Activated naive CD4-positive, alpha-beta T cell treated with anti-CD3 and anti-CD28 coated beads, Interleukin-2, amount 10 ng/mL, durations not matched to agents 7 days and 5 days (primary cell): ENCODE measurements at places on chromosomes 6 and 20.

- DNase-seq: no peak
Observed at GRCh38 chr6:109257494-109257893, 124.8 kb downstream of the CD164 start.

DNA sequence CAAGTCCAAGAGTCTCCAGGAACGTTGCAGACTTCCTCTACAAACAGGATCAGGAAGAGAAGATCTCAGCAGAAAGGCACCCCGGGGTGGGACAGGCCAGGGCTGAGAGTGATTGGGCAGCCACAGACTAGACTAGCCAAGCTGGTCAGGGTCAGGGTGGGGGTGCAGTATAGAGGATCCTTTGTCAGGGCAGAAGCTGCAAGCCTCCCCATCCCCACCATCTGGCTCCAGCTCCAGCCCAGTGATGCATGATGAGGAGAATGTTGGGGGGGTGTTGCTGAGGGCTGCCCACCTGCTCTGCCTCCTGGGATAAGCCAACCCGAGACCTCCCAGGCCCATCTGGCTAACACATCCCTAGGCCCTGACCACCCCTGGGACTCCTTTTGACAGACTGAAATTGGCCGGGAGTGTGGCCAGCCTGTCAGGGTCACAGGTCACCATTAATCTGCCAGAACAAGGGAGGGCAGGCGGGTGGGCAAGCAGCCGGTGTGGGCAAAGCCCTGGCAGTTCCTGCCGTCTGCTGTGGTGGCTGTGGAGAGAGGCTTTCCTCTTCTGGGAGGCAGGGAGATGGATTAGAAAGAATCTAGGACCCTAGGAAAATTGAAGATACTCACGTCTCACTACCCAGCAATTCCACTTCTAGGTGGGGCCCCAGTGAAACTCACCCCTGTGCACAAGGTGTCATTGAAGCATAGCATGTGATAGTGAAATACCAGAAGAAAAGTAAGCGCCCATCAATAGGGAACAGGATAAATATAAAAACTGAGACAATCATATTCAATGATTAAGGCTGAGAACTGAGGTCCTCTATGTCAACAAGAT lies 22.1 kb upstream of the SNTA1 start:
- DNase-seq: no peak

DNA sequence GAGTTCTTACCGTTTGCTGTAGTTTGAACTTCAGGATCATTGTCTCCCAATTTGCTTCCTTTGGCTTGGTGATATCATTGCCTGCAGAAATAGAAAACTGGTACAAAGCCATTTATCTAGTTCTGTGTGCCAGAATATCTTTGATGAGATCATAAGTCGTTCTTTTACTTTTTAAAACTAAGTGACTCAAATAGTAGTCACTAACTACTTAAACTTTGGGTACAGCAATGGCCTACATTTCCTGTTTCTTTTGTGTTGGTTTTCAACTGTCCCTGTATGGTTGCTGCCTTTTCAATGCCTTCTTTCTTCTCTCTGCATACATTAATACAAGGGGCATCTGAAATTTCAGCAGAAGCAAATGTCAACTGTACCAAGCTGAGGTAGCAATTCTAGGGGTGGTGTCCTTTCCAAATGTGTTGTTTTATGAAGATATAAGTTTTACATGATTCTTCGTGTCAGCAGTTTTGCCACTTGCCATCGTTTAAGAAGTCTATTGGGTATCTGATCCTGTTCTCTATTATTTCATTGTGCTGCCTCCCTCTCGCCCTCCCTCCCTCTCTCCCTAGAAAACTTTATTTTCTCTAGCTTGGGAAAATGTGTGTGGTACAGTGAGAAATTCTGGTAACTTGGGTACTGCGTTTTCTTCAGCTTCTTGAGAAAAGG lies 238.5 kb downstream of the FARS2 start:
- no peak for DNase-seq

DNA sequence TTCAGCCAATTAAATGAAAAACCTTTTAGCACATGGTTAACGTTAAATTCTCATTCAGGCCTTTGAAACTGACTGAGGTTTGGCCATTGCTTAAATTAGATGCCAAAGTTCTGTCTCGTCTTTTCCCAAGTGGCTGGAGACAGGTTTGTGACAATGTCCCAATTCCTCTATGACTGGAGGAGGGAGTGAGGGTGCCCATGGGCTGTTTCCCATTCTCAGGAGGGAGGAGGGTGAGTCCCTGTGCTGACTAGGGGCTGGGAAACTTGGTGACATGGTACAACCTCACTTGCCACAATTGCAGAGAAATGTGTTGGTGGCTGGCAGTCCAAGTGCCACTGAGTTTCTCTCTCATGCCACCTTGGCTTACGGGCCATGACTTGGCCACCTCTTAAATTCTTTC lies 63.9 kb upstream of the ENPP5 start:
- DNase-seq: no peak

GRCh38 chr20:47055699-47056369 lies 161.2 kb downstream of the EYA2 start:
- DNase-seq: no peak

DNA sequence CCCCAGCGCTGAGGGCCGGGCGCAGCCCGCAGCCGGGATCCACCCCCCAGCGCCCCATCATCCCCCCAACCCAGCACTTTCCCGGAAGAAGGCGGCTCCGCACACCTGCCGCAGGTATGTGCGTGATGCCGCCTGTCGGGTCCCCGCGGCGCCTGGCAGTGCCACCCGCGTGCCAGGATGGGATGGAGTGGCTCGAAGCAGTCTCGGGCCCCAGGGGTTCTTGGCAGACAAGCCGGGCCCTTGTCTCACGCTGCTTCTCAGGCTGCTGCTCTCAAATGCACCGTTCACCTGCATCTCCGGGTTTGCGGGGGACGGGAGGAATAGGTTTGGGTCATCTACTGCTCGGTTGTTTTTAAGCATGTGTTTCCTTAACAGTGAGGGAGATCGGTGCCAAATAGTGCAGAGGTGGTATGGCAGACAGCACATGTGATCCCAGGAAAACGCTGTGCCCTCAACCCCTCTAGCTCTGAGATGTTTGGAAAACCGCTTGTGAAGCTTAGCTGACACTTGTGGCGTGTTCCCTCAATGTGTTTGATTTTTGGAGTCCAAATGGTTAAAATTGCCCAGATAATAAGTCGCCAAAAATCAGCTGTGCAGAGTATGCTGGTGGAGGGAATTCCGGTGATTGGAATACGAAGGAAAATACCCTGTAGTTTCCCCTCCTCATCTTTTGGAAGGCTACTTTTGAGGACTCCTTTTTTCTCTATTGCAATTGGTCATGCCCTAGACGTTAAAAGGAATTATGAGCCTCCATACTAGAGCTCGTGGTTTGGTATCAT lies 926 bp downstream of the MYLIP start:
- peak; percentile 63 for DNase-seq

DNA sequence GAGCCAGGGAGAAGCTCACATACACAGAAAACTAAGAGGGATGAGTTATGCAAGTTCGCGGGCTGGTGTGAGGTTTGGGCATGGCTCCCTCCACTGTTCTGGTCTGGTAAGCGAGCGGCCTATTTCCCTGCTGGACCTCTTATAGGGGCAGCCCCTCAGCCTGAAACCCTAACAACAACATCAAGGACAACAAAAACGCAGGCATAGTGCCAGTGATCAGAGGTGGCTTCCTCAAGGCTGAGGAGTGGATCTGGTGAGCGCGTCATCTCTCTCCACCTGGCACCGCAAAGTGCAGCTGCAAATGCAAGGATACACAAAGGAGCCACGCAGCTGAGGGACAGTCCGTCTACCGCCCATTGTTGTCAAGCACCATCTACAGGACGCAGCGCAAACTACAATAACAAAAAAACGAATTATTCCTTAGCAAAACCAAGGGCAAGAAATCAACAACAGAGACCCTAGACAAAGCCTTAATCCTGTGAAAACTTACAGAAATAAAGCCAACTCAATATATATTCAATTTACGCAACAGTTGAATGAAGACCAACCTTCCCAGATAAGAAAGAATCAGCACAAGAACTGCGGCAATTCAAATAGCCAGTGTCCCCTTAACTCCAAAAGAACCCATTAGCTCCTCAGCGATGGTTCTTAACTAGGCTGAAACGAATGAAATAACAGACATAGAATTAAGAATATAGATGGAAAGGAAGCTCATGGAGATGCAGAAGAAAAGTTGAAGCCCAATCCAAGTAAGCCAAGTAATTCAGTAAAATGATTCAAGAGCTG lies 9.2 kb upstream of the DEFB110 start:
- DNase-seq: no peak

DNA sequence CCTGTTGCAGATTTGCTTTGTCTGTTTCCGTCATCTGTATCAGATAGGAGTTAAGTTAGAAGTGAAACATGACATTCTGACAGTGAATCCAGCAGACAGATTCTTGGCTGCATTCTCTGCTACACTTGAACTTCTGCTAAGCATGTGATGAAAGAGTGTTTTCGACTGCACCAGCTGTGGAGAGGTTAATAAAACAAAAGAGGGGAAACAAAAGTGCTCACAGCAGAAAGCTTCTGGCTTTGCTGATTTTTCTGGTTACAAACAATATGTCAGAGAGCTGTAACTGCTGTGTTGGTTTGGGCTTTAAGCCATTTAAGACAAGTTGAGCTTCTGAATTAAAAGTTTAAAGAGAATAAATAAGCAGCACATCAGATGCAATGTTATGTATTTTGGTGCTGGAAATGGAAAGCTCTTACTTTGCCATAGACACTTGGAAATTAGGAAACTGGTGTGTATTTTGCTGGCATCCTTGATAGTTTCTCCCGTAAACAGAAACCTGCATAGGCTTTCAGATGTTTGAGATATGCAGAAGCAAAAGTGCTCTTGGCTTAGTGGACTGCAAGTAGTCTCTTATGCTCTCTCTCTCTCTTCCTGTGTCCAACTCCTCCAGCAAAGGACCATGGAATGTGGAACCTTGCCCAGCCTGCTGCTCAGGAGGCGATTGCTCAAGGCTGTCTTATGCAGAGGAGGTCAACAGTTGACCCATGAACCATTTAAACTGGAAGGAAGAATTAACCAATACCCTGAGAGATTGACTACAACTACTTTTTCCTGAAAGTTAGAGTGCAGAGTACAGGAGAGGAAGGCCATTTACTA lies 104.9 kb downstream of the RPS12 start:
- no peak for DNase-seq
